Suppressor macrophage (primary cell): ENCODE measurements at places on chromosomes 7 and 10.

GRCh38 chr7:47233996-47234395, 347.9 kb downstream of the TNS3 start:
- no peak for DNase-seq

DNA sequence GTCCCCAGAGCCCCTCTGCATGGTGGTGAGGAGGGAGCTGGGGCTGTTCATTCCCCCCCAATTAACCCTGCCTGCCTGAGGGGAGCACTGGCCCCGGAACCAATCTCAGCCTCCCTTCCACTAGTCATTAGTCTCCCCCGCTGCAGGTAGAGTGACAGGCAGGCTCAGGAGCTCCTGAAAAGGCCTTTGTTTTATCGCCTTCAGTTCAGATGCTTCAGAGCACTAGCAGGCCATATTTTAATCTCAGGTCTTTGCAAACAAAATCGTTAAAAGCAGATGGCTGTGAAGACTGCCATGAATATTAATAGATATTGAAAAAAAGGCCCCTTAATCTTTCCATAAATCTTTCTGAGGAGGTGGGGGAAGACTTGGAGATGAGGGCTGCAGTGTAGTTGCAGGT, 250.7 kb downstream of the RPS24 start:
- no peak for DNase-seq

DNA sequence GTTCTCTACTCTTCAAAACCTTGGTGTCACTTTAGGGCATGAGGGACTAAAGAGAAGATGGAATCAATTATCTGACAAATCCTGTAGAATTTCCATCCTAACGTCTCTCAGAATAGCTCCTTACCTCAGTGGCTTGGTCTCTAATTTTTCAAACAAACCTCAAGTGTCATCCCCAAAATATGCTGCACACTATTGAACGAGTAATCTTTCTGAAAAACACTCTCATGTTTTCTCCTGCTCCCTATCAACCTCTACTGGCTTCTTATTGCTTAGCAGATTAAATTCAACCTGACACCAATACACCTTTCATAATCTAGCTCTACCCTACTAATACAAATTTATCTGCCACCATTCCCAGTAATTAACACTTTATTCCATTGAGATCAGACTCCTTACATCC, 8.5 kb downstream of the CNOT4 start:
- no peak for DNase-seq

DNA sequence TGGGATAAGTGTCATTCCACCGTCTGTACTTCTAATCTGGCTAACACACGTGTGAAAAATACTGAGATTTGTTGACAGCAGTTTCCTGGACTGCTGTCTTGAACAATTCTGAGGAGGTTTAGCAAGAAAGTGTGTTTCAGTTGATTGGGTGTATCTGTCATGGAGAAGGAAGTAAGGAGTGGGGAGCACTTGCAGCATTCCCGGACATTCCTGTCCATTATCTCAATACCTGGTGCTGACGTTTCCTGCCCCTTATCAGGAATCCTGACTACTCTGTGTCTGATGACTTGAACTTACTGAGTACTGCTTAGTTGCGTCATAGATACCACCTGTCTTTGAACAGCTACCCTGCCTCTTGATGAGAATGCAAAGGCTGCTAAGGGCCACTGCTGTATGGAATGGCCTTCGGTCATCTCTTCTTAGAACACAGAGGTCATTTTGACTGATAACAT, 72.0 kb upstream of the VKORC1L1 start:
- no peak for DNase-seq

DNA sequence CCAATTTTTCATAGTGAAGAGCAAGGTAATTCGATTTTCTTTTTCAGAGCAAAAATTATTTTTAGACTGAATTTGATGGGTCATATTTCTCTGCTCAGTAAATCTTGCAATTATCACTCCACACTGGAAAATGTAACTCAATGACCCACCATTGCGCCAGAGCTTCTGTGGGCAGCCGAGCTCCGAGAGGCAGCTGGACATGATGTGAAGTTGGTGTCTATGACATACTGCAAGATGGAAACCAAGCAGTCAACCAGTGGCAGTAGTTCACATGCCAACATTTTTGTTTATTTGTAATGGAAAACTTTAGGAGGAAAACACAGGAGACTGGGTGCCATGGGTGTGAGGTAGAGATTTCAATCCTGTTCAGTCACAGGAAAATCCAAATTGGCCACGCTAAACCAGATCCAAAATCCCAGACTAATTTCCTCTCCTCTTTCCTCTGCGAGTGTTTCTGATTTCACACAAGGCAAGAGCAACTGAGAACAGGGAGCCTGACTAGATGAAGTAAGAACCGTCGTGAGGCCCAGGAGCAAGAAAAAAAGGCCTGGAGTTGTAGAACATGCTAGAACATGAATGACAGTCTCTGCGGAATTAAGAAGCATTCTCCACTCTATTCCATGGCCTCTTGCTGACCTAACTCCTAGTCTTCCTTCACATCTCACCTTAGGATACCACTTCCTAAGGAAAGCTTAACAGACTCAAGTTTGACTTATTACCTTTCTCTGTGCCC, 39.3 kb downstream of the CALD1 start:
- DNase-seq: no peak

- DNase-seq: peak; percentile 90
Observed at GRCh38 chr7:44980393-44981034, 1.7 kb upstream of the MYO1G start.

DNA sequence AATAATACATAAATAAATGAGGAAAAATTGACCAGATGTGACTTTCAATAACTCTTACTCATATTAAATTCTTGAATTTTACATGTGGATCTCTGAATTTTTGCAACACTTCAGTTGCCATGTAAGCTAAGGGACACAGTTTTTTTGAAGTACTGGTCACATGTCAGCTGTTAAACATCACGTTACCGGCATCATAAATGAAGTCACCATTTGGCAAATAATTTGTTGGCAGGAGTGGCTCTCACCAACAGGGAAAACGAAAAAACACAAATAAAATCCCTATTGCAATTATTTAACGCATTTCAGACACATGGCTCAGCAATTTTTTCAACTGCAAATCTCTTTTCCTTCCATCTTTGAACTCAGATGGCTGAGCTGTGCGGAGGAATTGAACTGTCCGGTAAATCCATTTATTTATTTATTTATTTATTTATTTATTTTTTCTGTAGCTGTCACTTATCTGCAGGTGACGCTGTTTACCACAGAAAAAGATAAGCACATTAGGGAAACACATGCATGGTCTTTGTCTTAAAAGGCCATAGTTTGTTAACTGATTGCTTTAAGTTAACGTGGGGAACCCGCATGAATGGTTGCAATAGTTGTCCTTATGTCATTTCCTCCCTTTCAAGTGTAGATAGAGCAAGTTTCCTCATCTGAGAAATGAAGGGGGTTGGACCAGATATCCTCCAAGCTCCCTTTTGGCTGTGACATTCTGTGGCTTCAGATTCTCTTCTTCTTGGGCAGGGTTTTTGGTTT, 64.7 kb upstream of the JAZF1 start:
- no peak for DNase-seq

DNA sequence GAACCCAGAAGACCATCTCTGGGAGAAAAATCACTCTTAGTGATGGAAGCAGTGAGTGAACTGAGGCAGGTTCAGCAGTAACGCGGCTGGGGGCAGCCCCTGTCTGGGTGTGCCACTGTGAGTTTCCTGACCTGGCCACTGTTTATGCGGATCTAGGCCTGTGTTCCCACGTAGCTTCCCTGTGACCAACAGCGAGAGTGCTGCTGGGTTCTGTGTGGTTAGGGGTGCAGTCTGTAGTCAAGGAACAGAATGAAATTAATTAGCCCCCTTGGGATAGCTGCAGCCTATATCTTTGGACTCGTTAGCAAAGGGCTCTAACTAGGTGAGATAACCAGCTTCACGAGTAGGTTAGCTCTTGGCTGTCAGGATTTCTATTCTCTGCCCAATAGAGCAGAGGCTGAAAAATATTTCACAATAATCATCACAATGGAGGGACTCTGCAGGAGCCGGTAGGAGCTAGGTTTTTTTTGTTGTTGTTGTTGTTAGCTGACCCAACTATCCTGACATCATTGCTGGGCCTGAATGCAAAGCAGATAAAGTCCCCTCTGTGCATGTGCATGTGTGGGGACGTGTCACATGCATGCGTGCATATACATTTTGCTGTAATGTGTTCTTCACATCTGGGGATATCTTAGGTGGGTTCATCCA, 164.9 kb downstream of the TMEM178B start:
- no peak for DNase-seq

DNA sequence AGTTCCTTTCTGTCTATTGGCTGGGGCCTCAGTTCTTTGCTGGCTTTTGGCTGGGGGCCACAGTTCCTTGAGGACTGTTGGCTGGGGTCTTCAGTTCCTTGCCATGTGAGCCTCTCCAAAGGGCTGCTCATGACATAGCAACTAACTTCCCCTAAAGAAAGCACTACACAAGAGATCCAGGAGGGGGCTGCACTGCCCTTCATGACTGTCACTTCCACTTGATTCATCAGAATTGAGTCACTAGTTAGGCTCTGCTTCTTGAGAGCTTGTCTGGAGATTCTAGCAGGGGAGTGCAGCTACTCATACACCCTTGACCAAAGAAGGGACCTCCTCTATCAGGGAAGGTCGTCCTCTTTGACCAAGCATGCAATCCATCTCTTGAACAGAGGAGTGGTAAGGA, 38.0 kb upstream of the MKX start:
- DNase-seq: peak; percentile 85

GRCh38 chr10:121694966-121695643, 96.9 kb upstream of the FGFR2 start:
- no peak for DNase-seq

- peak; percentile 90 for DNase-seq
Observed at GRCh38 chr7:39741942-39742623, 118.7 kb downstream of the RALA start.

DNA sequence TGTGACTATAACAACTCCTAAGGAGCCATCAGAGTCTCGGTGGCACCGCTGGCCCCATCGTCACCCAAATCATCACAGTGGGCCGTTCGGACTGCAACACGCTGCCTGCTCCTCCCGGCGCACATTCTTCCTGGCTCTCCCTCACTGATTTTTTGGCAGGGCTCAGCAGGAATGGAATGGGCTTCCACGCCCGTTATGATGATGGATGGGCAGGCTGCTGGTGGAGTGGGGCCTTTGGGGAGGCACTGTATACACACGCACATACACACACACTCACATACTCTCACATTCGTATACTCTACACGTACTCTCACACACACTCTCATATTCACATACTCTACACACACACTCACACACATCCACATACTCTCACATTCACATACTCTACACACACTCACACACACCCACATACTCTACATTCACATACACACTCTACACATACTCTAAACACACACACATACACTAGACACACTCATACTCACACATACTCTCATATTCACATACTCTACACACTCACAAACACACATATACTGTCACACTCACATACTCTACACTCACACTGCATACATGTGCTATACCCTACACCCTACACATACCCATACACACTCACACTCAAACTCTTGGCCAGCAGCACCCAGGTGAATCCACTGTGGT, 99.8 kb downstream of the KCNMA1 start:
- no peak for DNase-seq

DNA sequence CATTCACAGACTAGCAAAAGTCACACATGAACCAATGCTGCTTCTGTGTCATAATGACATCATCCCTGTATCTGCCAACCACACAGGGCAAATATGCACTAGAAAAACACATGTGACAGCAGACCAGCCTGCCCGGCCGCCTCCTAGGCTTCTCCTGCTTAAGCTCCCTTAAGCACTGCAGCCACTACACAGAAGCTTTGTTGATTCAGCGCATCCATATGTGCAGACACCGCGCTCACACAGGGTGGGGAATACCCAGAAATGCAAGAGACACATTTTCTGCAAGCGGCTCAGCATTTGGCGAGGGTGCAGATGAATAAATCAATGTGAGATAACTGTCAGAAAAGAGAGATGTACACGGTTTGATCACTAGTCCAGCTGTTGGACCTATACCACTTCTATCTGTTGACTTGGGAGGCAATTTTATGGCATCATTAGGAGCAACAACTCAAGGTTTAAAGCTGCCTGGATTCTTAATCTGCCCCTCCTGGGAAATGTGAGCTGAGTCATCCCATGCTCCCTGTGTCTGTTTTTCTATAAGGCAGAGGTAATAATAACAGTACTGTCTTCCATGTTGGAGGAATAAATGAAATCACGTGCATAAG, 33.4 kb downstream of the CPXM2 start:
- no peak for DNase-seq

- no peak for DNase-seq
Observed at GRCh38 chr7:131072505-131073091, 255.1 kb upstream of the MKLN1 start.

DNA sequence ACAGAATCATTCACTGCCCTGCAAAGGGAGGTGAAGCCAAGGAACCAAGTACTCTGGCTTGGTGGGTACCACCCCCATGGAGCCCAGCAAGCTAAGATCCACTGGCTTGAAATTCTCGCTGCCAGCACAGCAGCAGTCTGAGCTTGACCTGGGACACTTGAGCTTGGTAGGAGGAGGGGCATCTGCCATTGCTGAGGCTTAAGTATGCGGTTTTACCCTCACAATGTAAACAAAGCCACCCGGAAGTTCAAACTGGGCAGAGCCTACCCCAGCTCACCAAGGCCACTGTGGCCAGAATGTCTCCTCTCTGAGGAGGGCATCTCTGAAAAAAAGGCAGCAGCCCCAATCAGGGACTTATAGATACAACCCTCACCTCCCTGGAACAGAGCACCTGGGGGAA, 1050.0 kb upstream of the GHITM start:
- no peak for DNase-seq

GRCh38 chr7:33651998-33652515, 253.3 kb upstream of the BMPER start:
- DNase-seq: no peak

DNA sequence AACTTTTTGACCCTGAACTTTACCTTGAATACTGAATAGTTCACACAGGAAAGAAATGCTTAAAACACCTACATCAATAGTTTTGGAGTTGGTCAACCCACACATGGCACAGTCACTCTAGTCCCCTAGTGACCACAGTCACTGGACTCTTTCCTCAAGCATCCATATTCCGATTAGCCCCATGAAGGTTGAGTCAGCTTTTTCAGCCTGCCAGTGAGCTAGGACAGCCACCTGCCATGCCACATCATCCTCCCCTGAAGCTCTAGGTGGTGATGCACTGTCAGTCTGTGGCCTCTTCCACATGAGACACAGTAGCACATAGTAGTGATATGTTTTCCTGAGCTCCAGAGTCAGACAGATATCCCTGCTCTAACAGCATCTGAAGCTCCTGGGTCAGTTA, 537.2 kb downstream of the XPNPEP1 start:
- DNase-seq: no peak

GRCh38 chr10:48235501-48235900, 39.0 kb downstream of the FRMPD2 start:
- DNase-seq: no peak

GRCh38 chr10:90777621-90778020, 80.2 kb downstream of the HTR7 start:
- peak; percentile 74 for DNase-seq

GRCh38 chr7:19713676-19714075, 4.8 kb upstream of the POLR1F start:
- peak; percentile 72 for DNase-seq
